ENCODE measurements at places on chromosomes 16 and 17.

- DNase-seq, result no peak
Measured at GRCh38 chr16:1655909-1656807, 21.9 kb upstream of the JPT2 start.

- no peak for DNase-seq
Measured at GRCh38 chr16:87238361-87238715, 78.9 kb downstream of the C16orf95 start.

DNA sequence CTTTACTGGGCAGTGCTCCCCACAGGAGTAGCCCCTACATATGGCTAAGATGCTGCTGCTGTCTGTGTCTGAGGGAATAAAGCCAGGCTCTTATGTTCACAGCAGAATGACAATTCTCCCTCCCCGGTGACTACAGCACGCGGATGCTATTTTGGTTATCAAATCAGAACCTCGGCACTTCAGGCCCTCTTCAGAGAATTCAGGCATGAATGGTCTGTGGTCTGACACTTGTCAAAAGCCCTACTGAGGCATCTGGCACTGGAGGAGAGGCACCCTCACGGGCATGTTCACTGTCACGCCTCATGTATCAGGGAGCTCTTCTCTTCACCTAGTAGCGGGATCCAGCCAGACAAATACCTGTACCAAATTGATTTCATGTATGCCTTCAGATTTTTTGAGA lies 30.4 kb downstream of the KIAA0513 start:
- DNase-seq, result no peak

GRCh38 chr16:72996291-72997062 lies 51.5 kb downstream of the ZFHX3 start:
- DNase-seq, result peak; percentile 95

DNA sequence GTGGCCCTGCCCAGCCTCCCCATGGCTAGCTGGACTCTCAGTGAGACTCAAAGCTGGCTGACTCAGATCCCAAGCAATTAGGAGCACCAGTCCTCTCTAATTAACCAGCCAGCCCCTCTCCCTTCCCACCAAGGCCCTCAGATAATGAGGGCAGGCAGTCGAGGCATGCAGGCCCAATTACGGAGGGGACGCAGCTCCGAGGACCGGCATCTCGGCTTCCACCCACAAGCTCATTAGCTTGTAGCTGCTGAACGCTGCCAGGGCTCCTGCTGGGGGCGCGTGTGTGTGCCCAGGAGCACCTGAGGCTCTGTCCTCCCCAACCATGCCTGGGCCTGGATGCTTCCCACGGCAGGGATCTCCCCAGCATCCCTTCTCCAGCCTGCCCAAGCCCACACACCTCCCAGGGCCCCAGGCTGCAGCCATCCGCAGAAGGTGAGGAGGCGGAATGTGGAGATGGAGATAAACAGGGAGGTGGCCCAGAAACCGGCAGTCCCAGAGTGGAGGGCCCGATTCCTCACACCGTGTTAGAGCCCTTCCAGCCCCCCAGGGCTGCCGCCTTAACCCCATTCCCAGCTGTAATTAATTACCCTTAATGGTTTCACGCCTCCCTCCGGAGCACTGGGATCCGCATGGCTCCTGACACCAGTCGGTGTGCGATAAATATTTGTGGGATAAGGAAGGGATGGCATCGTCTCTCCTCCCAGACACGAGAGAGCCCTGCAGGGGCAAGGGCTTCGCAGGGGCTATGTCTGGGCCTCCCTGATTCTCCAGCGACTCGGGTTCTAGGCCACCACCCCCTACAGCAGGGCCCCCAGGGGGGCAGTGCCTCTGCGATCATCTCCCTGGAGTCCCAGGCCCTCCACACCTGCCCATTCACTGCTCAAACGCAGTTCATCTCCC lies 42.2 kb downstream of the RPH3AL start:
- DNase-seq, result no peak

DNA sequence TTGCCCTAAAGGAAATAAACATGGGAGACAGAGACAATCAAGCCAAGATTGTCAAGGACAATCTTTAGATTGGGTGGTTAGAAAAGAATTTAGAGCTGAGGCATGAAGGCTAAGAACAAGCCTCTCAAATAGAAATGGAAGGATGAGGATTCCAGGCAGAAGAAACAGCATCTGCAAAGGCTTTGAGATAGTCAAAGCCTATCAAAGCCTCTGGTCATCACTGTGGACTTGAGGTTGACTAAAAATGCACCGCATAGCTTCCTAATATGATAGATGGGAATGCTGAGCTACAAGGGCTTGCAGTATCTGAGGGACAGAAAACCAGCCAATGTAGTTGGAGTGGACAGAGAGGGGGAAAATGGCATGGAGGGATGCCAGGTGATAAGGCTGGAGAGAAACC lies 109.8 kb upstream of the FAM20A start:
- no peak for DNase-seq

DNA sequence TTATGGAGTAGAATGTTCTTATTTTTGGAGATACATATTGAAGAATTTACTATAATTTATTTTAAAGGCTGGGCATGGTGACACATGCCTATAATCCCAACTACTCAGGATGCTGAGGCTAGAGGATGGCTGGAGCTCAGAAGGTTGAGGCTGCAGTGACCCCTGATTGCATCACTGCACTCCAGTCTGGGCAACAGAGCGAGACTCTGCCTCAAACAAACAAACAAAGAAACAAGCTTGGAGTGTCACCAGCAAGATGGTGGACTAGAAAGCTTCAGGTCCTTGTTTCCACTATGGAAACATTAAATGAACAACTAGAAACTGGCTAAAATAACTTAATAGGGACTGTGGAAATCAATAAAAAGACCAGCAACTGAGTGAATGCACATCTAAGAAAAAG lies 17.9 kb upstream of the GPT2 start:
- no peak for DNase-seq

DNA sequence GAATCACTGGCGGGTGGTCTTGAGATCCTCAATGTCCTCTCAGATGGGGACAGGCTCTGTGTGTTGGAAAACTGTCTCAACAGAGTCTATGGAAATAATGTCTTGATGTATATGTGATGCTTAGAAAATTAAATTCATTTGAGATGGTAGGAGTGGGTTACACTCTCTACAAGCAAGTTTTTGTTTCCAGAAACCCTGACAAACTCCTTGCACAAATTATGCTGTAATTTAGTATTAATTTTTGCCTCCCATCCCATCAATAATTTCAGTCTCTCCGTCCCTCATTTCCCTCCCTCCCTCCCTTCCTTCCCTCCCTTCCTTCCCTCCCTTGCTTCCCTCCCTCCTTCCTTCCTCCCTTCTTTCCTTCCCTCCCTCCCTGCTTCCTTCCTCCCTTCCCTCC lies 488.0 kb upstream of the C16orf82 start:
- DNase-seq, result no peak

- DNase-seq, result no peak
Measured at GRCh38 chr17:7110617-7111306, 3.9 kb downstream of the ASGR2 start.

DNA sequence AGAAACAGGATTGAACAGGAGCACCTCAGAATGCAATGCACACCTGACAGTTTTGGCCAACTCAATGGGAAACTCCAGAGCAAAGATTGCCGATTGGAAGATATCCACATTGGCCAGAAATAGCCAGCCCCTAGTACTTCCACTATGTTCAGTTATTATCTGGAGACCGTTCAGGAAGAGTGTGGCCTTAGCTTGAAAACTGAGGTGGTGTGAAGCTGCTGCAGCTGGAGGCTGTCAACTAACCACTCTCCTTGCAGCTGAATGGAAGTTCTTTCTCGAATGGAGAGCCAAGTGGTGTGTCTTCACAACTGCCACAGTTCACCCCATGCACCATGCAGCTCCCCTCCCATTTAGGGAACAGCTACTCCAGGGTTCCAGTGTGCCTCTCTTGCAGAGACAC lies 61.9 kb upstream of the DHX40 start:
- no peak for DNase-seq

- DNase-seq, result peak; percentile 7
Measured at GRCh38 chr17:67421869-67422273, 44.8 kb downstream of the PITPNC1 start.

GRCh38 chr17:7475764-7476422 lies 3.5 kb downstream of the ZBTB4 start:
- DNase-seq, result peak; percentile 31
